ENCODE measurements at places on chromosomes 4 and X.

GRCh38 chr4:54709400-54709799 is 51.6 kb downstream of the KIT start:
- no peak for DNase-seq

DNA sequence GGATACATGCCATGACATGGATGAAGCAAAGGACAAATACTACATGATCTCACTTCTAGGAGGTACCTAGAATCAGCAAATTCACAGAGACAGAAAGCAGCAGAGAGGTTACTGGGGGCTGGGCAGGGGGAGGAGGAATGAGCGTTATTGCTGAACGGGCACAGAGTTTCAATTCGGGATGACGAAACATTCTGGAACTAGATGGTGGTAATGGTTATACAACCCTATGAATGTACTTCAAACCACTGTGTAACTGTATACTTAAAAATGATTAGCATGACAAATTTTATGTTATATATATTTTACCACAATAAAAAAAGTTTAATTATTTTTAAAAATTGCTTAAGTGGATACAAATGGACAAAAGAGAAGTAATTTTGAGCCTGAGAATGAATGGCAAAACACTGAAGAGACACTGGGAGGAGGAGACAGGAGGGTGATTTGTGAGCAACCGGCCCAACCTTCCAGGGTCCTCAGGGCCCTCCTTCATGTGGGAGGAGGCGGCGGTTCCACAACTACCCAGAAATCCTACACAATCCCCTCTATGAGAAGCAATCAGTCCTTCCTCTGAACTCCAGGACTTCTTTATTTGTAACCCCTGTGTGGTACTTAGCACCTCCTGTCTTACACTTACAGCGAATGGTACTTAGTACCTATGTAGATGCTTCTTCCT is 14.1 kb downstream of the ACSL1 start:
- DNase-seq: no peak

DNA sequence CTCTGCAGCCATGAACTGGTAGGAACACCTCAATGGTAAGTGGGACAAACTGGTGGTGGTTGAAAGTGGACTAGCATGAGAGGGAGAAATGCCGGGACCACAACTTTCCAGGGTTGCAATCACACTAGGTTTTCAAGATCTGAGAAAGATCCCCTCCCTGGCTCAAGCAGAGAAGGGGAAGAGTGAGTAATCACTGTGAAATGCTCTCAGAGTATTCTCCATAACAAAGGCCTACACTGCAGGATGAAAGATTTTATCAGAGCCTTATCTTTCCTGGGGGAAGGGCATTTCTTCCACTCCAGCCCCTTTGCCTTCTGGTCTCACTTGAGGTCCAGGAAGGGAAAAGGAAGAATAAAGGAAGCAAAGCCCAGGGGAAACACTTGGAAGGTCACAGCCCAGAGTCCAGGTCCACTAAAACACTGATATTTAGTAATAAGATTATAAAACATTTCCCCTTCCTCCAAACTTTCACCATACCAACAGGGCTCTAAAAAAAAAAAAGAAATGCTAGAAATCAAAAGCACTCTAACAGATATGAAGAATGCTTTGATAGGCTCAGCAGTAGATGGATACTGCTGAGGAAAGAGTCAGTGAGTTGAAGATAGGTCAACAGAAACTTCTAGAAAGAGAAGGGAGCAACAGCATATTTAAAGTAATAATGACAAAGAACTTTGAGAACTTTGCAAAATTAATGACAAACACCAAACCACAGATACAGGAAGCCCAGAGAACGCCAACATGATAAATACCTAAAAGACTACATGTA is 95.9 kb downstream of the WDFY3 start:
- no peak for DNase-seq

- no peak for DNase-seq
Measured at GRCh38 chr4:112552668-112553067, 36.7 kb upstream of the NEUROG2 start.

- DNase-seq: no peak
Measured at GRCh38 chrX:96721354-96721753, 36.7 kb downstream of the DIAPH2 start.

DNA sequence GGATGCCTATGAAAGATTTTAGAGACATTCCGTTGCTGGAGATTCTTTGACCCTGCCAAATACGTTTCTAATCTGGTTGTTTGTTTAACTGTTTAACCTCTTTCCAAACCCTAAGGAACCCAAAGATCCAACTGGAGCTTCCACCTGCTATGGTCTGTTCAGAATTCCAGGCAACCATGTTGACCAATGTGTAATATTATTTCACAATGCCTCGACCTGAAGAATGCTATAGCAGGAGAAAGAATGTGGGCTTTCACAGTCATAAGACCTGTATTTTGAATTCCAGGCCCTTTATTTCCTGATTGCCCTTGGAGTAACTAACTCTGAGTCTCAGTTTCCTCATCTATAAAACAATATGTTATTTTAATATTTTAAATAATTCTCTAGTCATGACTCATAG is 90.8 kb downstream of the COL25A1 start:
- DNase-seq: no peak

- DNase-seq: no peak
Measured at GRCh38 chr4:121690001-121690400, 6.8 kb downstream of the ANXA5 start.

- no peak for DNase-seq
Measured at GRCh38 chrX:107691024-107691448, 62.7 kb downstream of the PRPS1 start.

DNA sequence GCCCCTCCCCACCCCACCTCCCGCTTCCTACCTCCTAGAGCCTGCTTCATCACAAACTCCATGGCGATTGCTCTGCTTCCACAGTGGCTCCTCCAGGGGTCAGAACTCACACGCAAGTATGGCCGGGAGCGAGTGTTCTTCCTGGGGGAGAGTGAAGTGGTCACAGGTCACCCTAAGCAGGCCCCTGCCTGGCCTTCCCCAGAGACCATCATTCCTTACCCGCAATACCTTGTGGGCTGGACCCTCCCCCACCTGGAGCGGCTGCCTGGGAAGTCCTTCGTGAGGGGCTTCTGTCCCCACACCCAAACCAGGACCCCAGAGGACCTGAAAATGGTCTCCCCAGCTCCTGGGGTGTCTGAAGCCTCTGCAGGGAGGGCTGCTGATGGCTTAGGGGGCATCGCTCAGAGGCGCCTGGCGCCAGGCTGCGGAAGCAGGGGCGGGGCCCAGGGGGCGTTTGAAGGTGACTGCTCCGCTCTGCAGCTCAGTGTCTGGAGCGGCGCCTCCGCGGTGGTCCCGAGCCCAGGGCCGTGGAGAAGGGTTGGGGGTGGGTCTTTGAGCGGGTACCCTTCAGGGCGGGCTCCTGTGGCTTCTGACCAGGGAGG is 1.4 kb downstream of the CPLX1 start:
- DNase-seq: no peak

GRCh38 chr4:39609454-39609931 is 29.2 kb downstream of the SMIM14 start:
- DNase-seq: no peak

DNA sequence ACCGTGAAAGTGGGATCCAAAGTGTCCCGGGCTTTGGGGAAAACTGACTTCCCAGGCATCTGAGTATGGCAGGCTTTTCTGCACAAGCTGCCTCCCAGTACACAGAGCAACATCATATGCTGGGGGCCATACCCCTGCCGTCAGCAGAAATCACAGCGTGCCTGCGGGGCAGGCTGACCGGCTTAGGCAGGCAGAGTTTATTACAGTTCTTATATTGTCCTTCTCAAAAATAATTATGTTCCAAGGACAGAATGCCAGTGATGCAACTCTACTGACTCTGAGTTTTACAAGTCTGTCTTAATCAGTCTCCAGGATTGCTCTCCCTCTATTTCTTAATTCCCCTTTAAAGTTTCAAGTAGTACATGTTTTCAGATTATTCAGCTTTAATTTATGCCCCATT is 37.0 kb downstream of the IL21 start:
- no peak for DNase-seq

GRCh38 chrX:74061879-74062278 is 242.1 kb upstream of the ZCCHC13 start:
- no peak for DNase-seq

DNA sequence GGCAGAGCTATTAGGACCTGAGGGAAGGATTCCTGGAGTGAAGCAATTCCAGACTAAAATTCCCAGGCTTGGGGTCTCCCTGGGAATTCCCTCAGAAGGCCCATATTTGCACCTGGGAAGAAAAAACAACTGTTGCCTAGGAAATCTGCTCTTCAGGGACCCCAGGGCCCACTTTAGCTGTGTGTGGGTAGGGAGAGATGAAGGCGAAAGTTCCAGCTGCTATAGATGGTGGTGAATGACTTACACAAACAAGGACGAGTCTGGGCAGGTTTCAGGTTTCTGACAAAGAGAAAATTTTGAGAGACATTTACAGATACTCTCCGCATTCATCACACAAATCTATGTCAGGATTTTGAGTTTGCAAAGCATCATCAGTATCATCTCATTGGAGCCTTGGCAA is 126.1 kb downstream of the GPC3 start:
- no peak for DNase-seq

DNA sequence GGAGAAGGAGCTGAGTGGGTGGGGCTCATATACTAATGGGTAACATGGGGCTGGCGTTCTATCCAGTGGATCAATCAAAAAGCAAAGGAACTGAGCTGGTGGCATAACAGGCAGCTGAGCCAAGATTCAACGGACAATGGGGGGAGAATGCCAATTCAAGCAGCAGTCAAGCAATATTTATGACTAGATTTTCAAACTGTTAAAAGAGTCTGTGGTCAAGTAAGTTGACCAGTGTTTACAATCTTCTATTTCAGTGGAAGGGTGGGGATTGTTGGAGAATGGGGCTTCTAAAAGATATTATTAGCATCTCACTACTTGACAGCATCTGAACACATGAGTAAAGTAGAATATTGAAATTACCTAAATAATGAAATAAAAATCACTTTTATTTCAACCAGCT is 64.9 kb upstream of the SCRG1 start:
- DNase-seq: no peak

GRCh38 chr4:87310691-87311335 is 11.9 kb downstream of the HSD17B13 start:
- DNase-seq: no peak

- no peak for DNase-seq
Measured at GRCh38 chr4:11904117-11904535, 475.4 kb upstream of the HS3ST1 start.

DNA sequence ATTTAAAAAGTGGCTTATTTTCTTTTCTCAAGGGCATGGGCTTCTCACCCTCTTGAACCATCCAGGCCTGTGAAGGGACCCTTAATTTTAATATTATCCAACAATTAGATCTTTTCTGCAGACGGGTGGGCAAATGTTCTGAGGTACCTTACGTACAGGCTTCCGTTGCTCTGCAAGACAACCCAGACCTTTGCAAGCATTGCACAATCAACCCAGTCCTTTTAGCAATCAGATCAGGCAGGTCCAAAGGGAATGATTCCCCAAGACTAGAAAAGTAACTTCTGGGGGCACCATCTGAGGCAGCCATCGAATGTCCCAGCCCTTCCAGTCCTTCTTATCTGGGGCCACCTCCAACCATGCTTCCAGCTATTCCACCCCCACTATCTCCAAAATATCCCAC is 67.3 kb upstream of the TACR3 start:
- DNase-seq: no peak

GRCh38 chr4:149145803-149146202 is 669.8 kb downstream of the IQCM start:
- no peak for DNase-seq

DNA sequence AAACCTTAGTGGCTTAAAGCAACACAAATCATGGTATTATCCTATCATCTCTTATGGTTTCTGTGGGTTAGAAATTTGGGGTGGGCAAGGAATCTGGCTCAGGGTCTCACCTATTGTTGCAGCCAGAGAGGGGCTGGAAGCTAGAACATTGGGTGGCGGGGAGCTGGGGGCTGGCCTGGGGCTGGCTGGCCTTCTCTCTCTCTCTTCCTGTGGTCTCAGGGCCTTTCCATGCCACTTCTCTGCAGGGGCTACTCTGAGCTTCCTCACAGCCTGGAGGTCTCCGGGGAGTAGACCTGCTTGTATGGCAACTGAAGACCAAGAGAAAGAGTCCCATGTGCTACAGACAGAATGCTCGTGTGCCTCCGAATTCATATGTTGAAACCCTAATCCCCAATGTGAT is 10.7 kb upstream of the XPNPEP2 start:
- DNase-seq: no peak

DNA sequence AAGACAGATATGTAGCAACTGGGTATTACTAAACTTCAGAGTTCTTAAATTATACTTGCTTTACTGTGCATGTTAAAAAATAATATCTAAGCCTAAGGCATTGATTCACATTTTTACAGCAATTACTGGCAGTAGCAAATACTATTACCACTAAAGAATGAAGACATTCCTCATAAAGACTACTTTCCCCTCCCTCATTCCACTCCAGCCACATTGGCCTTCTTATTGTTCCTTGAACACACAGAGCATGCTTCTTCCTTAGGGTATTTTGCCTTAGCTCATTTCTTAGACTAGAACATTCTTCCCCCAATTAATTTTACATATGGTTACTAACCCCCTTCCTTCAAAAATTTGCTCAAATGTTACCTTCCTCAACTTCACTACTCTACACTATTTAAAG is 717.0 kb downstream of the CCSER1 start:
- no peak for DNase-seq

GRCh38 chrX:26789751-26790150 is 573.8 kb downstream of the MAGEB5 start:
- no peak for DNase-seq

DNA sequence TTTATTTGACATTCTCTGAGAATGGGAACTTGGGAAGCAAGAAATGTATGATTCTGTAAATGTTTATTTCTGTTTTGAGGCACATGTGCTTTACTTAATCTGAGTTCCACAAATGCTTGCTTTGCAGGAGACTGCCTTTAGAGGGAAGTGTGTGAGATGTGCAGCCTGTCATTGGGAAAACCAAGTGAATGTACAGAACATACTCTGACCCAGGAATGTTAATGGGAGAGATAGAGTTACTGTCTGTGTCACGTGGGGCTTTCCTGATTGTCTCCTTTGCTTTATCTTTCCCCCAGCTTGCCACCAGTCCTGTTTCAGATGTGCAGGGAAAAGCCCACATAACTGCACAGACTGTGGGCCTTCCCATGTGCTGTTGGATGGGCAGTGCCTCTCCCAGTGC is 218.6 kb upstream of the ANXA3 start:
- DNase-seq: no peak

DNA sequence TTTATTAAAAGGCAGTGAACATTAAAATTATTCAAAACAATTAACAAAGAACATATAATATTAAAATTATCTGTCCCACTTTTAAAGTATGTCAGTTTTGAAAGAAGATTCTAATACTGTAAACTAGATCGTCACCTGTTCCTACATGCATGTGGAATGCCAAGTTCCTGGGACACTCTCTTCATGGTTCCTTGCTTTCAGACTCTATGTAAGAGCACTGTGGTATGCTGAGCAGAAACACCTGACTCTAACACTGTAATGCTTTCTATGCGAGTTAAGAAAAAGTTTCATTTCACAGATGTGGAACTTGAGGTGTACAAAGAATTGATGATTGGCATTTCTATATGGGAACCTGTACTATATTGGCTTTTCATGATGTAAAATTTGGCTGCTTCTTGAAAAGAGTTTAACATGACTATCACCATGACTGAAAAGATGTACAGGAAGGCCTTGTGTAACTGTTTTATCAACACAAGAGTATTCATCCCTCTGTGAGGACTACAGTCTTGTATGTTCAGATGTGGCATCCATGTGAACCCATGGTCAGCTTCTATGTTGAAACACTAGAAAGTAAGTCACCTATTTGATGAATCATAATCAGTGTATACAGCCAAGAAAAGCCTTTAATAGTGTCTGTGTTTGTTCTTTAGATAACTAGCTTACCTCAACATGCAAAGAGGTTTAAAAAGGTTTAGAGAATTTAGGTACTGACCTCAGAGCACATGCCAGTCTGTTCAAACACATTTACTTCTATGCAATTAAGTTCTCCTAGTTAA is 354.5 kb downstream of the ARHGAP24 start:
- no peak for DNase-seq

- DNase-seq: no peak
Measured at GRCh38 chr4:181476508-181476890, 766.7 kb upstream of the TENM3 start.

Data from GDM1 (cell line).